ENCODE measurements at places on chromosomes 7 and 10.

DNA sequence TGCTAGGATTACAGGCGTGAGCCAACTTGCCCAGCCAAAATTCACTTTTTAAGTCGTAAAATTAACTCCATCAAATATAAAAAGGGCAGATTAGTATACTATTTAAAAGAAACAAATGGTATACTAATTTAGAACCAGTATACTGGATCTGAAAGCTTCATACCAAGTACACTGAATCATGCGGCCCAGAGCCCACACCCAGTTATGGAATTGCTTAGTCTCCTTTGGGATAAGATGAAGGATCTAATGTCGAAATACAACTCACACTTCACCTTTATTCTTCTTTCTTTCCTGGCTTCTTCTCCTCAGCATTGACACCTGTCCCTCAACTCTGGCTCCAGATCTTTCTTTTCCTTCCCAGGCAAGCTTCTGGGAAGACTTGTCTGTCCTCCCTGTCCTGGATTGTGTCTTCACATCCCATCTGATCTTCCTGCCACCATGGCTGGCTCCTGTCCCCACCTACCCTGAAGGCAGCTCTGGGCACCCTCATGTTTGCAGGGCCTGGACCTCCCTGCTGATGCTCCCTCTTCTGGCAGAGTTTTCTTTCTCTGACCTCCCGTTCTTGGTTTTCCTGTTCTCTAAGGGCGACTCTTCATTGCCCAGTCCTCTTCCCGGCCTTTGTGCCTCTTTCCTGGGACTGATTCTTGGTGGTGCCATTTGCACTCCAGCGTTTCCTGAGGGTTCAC lies 57.8 kb upstream of the CTBP2 start:
- peak; percentile 23 for DNase-seq

DNA sequence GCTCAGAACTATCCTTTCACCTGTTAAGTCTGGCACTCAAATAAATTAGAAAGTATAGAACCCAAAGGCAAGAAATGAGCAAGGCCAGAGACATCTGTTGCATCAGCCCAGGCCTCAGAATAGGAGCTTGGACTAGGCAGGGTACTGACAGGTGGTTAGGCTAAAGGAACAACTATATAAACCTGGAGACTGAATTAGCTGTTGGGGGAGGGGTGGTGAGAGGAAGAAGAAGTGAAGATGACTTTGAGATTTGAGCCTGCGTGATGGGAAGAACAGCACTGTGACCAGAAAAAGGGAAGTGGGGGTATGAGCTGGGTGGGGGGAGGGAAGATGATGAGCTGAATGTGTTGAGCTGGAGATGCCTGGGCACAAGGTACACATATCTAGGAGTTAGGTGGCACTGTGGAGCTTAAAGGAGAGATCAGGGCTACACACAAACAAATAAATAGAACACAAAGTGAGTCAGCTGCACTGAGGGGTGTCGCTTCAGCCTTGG lies 244.7 kb downstream of the PTEN start:
- DNase-seq, result peak; percentile 21

GRCh38 chr10:43585981-43586729 lies 11.7 kb upstream of the ZNF239 start:
- DNase-seq, result no peak

GRCh38 chr10:112456533-112456932 lies 9.5 kb downstream of the VTI1A start:
- no peak for DNase-seq

- DNase-seq, result no peak
Measured at GRCh38 chr10:17239345-17240085, 11.5 kb downstream of the VIM start.

GRCh38 chr7:110673148-110673547 lies 417.8 kb upstream of the LRRN3 start:
- DNase-seq, result no peak

DNA sequence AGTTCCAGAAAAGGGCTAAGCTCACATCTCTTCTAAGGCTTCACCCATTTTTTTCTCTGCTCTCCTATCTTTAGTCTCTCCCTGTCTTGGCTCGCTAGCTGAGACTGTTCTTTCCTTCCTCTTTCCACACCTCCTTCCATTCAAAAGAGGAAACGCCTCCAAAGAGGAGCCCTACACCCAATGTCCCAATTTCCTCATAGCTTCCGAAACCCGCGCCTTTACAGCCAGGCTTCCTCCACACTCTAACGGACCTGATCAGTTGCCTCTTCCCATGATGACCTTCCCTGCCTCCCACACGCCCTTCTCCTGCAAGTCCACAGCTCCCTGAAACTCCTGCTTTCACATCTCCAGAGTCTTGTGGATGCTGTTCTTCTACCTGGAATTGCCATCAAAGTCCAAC lies 71.7 kb downstream of the COBL start:
- no peak for DNase-seq

DNA sequence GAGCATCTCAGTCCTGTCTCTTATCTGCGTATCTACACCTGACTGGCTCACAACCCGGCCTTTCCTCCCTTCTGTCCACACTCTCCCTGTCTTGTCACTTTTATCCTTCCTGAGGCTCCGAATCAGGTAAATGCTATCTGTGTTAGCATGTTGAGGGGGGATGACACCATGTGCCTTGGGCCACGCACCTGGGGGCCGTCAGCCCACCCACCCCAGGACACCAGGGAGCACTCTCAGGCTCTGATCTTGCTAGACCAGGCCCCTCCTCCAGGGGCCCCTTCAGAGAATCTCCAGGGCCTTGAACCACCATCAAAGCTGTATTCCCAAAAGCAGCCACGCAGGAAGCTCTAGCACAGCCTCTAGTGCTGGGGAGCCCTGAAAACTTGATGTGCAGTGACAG lies 278.7 kb upstream of the SHH start:
- DNase-seq, result no peak

GRCh38 chr7:54483523-54483922 lies 58.7 kb upstream of the VSTM2A start:
- no peak for DNase-seq

- no peak for DNase-seq
Measured at GRCh38 chr7:107122486-107122911, 46.3 kb upstream of the HBP1 start.

- peak; percentile 24 for DNase-seq
Measured at GRCh38 chr7:131173145-131173890, 154.4 kb upstream of the MKLN1 start.

Data from HCT116 (cell line).